Type B pancreatic cell (in vitro differentiated cells): ENCODE measurements at places on chromosomes 11 and 22.

DNA sequence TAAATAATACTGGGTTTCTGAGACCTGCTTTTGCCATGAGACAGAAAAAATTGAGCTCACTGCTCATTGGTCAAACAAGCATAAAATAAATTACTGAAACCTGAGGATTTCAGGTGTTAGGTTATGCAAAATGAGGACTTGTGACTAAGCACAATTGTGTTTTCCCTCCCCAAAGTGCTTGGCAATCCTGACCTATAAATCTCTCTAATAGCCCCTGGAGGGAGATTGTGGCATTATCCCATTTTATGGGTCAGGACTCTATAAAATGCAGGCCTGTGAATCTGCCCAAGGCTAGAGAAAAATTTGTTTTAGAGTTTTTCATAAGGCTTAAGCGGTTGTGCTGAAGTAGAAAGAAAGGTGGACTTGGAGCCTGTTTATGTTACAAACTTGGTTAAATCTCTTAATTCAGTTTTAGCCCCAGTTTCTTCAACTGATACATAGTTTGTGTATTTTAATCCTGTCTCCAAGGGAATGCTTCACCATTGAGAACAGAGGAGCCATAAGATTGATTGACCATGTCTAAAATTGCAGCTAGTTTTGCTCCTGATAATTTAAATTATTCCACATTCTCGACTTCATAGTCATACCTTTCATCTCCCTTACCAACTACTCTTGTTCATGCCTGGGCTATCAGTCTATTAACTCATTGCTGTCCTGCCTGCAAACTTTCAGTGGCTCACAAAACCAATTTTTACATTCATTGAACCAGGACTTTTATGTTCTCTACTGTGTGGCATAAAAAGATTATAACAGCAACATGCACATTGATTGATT is 63.6 kb upstream of the LRRC4C start:
- DNase-seq = no peak

DNA sequence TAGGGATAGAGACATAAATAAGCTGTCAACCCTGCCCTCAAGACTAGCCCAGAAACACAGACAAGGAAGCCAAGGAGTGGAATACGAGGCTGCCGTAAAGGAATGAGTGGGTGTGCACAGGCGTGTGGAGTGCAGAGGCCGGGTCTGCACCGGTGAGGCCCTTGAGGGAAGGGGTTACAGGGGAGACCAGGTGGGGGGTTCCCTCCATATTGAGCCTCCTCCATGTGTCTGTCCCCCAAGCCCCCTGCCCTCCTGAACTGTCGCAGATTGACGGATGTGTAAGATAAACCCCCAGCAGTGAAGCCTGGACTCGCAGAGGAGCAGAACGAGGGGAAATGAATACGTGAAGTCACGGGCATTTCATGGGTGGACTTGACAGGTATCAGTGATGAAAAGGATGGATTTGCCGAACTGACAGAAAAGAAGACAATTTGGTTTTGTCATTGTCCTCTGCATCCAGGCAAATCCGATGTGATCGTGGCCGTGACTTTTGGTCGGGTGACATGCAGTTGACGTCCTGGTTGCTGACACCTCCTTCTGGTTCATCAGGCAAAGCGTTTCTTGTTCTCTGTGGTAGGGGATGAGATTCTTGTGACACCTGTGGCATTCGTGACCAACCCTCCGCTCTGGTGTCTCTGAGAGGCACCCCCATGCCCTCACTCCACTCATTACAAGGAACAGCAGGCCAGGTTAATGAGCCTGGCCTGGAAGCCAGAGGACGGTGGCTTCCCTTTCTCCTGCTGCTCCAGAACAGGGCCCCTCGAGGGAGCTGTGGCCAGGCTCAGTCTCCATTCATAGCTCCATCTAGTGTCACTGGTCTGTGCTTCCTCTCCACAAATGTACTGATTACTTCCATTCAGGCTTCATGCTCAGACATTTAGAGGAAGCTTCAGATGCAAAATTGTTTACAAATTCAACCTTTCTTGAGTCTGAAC is 223.1 kb upstream of the B3GAT1 start:
- DNase-seq = peak; percentile 39

DNA sequence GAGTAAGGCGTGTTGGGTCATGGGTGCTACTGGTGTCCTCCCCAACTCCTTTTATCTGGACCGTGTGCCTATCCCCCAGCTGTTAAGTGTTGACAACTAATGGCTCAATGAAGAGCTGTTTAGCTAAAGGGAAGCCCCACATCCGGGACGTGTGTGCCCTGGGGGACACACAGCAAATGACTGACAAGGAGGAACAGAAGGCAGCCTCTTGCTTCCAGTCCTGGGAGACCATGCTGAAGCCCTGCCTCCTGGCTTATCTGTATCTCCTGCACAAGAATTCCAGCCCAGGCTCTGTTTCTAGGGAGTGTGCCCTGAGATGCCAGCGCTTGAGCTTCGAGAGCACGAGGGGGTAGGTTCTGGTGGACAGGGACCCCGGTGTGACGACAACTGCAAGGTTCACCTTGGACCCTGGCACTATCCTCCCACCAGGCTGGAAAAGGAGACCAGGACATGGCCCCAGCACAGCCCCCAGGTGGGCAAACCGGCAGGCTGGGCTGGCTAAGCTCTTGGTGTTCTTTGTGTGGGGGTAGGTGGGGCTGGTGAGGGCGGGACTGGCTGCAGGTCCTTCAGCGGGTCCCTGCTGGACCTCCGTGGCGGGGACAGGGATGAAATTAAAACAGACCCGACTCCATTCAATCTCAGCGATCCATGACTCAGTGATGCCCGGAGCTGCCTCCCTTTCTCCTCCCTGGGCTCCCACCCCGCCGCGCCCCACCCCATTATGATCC is 21.0 kb downstream of the ASCL2 start:
- no peak for DNase-seq

DNA sequence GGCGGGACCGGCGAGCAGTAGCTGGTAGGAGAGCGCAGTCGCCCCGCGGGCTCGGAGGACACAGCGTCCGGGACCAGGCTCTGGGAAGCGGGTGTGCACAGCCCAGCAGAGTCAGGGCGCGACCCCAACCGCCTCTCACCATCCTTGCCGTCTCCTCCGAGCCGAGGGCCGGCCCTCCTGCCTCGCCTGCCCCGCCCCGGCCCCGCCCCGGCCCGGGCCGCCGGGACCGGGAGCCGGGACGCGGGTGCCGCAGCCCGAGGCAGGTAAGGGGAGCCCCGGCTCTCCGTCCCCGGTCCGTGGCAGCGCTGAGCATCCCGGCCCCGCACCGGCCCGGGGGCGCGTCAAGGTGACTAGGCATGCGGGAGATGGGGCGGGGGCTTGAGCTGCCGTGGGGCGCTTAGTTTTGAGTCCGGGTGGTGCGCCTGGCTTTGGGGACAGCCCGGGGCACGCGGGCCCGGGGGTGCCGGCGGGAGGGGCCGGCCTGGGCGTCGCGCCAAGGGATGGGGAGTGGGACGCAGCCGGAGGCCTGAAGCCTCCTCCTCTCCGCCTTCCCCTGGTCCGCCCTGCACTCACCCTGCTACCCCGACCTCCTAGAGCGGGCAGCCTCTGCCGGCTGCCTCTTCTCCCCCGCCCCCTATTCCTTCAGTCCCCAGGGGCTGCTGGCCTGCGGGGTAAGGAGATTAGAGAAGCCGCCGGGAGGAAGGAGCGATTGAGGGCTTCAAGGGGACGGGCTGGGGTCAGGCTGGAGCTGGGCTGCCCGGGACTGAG is at the start of gene ABCG4:
ABCG4 (plus strand) TSS at position 35 of the 768 bp plus-strand sequence. CDS start 914 bp downstream, outside the sequence.
- no peak for DNase-seq

GRCh38 chr11:126525702-126526101 is 170.2 kb downstream of the ST3GAL4 start:
- DNase-seq = no peak
